ENCODE measurements at places on chromosomes 2 and 18. TPM values are rescaled to one million over a fixed set of nuclear protein-coding genes. Genes with fewer than 3 reads are reported as not detected.

Gene FEV
- total RNA-seq: not detected

Gene FOXD4L1
- total RNA-seq: not detected

Gene RNF152
- total RNA-seq: 4.9 TPM

Gene TTC39C
- 32.8 TPM for total RNA-seq

Measured in spleen (tissue), 13 donors.